GDM1 (cell line): ENCODE measurements at places on chromosomes 7 and 10.

- DNase-seq, result no peak
Observed at GRCh38 chr10:102268375-102268888, 23.1 kb downstream of the GBF1 start.

DNA sequence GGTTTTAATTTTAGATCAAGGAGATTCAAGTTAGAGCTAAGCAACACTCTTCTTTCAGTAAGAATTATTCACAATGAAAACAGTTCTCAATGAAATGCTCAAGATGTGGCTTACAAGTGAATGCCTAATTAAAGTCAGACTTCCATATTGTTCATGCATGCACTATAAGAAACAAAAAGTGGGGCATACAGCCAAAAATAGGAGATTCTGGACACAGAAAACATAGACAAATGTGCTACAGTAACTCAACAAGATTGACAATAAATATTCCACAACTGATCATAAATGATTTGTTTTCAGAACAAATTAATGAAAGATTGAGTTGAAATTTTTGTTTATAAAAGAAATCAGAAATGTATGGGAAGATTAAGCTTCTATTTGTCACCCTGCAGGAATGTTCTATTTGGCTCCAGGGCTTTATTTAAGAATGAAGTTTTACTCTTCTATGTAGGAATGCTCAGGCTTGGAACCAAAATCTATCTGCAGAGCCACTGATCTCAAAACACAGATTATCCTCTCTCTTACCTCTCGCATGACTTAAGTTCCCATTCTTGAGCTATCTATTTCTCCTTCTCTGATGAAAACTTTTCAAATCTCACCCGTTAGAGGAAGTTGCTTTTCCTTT lies 89.0 kb upstream of the PIP4K2A start:
- no peak for DNase-seq

DNA sequence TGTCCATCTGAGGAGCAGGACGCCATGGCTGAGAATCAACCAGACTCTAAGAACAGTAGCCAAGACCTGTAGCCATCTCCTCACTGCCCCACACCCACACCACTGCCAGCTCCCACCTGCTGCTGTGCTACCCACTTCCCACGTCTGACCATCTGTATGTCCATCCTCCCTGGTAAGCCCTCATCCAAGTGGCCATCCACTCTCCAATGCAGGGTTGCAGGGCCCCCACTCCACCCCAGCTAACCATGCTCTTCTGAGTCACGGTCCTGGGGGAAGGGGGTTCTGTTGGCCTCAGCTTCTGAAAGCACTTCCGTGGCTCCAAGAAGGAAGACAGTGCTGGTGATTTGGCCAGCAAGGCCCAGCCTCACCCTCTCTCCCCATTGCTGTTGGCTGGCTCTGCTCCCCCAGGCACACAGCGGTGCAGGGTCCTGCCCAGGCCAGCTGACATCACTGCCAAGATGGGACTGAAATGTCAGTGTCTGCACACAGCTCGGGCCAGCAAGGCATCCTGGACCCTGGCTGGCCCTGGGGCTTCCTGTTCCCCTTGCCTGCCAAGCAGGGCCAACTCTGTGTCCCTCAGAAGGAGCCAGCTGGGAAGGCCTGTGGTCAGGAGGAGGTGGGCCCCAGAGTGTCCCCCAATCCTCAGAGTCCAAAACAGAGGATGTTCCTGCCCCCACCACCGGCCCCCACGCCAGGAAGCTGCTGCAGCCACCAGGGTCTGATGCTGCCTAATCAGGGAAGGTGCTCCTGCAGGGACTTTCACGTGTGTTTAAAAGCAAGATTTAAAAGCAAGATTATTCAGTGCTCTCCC lies 17.5 kb downstream of the RASGEF1A start:
- DNase-seq, result no peak

- no peak for DNase-seq
Observed at GRCh38 chr7:130266258-130266960, at the start of gene CPA2. TSS of gene CPA2 (plus strand) at chr7:130266863. CDS start at chr7:130266882, 19 bp downstream.

DNA sequence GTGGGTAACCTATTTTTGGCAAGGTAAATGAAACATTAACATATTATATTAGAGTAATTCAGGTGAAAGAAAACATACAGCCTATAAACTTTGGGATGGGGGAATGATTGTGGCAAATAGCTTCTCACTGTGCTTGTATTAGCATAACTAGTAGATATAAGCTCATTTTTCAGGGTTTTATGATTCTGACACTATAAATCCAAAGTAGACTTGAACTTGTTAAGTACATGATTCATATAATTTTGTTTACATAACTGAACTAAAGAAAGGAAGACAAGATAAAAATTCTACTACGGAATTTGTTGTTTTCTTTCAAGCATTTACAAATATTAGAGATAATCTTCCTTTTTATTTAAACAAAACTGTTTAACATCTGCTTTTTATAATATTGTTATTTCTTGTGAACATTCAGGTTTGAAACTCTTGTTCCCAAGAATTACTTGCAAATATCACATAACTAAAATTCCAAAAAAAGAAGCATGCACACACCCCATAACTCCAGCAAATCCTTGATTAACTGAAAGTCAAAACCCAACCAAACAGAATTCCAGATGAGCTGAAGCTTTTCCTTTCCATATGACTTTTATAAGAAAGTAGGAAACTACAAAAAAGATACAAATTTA lies 142.3 kb downstream of the JAZF1 start:
- no peak for DNase-seq

GRCh38 chr7:70529914-70530585 lies 601.9 kb upstream of the GALNT17 start:
- DNase-seq, result no peak

DNA sequence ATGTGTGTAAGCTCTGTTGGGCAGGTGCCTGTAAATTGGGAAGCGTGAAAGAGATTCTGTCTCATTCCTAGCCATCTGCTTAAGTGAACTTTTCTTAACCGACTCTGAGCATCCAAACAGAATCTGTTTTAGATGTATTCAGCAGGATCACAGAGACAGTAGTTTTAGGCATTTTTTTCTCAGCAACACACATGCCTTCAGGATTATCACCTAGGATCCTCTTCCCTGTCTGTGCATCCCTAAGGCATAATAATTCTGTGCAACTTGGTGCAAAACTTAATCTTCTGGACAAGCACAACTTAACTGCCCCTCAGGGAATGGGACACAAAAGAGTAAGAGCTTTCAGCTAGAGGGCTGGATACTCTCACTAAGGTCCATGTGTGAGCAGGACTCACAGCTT lies 284.8 kb downstream of the C7orf25 start:
- no peak for DNase-seq

GRCh38 chr10:1036341-1036791 lies 10.7 kb upstream of the IDI2 start:
- DNase-seq, result no peak

GRCh38 chr10:107391901-107392300 lies 227.4 kb upstream of the SORCS1 start:
- DNase-seq, result no peak

DNA sequence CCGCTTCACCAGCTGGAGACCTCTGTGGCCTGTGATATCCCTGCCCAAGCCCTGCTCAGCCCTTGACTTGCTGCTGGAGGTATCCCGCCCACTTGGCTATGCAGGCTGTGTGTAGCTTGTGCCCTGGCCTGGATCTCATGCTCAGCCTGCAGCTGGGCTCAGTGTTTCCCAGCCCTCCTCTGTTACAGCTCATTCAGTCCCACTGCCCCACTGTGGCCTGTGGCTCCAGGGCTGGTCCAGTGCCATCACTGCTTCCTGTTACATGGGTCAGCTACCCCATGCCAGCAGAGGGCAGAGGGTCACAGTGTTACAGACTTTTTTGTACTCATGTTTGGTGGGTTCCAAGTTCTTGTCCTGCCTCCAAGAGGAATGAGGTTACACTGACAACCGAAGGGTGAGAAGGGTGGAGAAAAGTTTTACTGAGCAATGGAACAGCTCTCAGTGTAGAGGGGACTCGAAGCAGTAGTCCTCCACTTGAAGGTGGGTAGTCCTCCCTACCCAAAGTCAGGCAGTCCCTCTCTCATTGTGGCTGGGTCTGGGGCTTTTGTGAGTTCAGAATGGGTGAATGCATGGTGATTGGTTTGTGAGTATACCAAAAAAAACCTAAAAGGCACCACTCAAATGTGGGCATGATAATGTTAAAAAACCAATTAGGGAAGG lies 100.4 kb downstream of the ANKRD7 start:
- no peak for DNase-seq

DNA sequence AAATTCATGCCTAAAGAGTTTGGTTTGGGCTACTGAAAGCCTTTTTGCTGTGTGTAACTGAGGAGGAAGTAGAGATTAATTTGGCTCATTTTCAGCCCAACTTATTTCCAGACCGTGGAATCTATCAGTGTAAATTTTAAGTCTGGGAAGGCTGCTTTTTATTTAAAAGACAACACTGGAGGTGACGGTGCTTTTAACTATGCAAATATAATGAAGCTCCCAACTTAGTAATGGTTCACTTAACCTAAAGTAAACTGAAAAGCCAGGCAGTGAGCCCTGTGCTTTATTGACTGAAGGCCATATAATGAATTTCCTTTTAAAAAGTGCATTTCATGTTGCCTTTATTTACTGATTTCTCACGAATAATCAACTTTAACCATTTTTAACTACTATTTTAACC lies 127.2 kb downstream of the NPY start:
- DNase-seq, result no peak

- DNase-seq, result no peak
Observed at GRCh38 chr10:32341596-32341995, 5.4 kb downstream of the EPC1 start.
